Tibial nerve (tissue), 4 donors: ENCODE measurements at places on chromosomes 1 and 21.

- DNase-seq = no peak
These were observed 708.4 kb upstream of the ADAMTS5 start for GRCh38 chr21:27675306-27675705.

DNA sequence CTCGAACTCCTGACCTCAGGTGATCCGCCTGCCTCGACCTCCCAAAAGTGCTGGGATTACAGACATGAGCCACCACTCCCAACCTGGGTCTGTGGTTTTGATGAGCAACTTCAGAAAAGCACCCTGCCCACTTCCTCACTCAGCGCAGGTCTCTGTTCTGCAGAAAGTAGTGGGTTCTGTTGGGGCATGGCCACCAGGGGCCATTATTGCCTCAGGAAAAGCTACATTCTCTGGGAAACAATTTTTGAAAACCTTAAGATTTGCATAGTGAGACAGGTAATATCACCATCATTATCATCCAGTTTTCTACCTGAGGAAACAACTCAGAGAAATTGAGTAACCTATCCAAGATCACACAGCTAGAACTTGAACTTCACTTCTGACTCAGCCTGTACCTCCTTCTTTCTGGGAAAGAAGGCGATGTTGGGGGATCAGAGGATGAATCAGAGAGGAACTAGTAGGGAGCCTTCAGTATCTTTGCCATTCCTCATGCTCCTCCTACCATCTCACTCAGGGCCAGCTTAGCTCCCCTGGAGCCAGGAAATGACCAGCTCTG lies 7.1 kb upstream of the NES start:
- DNase-seq = no peak

GRCh38 chr1:212529211-212529741 lies 79.3 kb upstream of the ATF3 start:
- no peak for DNase-seq

DNA sequence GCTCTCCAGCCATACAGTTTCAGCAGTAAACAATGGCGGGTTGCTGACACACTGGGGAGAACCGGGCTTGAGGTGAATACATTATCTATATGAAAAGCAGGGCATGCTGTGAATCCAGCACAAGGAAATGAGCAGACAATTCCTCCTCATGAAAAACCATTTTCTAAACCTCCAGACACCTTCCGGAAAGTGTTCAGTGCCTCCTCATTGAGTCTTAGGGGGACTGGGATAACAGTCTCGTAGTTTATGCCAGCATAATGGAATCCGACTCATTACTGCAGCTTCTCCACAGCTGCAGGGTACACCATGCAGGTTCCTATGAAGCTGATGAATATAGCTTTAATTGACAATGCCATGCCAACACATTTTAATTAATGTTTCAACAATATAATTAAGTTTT lies 284.1 kb downstream of the BACH1 start:
- no peak for DNase-seq

DNA sequence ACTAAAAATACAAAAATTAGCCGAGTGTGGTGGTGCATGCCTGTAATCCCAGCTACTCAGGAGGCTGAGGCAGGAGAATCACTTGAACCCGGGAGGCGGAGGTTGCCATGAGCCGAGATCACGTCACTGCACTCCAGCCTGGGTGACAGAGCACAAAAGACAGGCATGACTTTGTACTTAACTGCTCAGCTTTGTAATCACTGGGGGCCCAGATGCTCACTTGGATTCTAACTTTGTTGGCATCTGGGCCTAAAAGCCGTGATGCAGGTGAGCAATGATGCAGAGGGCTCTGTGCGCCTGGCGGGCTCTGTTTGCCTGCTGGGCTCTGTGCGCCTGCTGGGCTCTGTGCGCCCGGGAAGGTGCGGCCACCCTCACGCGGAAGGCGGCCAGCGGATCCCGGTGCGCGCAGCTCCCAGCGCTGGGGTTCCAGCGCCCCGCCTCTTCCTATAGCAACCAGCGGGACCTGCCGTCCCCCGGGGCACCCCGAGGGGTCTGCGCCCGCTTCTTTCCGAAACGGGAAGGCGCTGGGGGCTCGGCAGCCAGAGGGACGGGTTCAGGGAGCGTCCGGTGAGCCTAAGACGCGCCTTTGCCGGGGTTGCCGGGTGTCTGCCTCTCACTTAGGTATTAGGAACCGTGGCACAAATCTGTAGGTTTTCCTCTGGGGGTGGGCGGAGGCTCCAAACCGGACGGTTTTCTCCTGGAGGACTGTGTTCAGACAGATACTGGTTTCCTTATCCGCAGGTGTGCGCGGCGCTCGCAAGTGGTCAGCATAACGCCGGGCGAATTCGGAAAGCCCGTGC lies 31.7 kb downstream of the PRMT2 start:
- DNase-seq = no peak

DNA sequence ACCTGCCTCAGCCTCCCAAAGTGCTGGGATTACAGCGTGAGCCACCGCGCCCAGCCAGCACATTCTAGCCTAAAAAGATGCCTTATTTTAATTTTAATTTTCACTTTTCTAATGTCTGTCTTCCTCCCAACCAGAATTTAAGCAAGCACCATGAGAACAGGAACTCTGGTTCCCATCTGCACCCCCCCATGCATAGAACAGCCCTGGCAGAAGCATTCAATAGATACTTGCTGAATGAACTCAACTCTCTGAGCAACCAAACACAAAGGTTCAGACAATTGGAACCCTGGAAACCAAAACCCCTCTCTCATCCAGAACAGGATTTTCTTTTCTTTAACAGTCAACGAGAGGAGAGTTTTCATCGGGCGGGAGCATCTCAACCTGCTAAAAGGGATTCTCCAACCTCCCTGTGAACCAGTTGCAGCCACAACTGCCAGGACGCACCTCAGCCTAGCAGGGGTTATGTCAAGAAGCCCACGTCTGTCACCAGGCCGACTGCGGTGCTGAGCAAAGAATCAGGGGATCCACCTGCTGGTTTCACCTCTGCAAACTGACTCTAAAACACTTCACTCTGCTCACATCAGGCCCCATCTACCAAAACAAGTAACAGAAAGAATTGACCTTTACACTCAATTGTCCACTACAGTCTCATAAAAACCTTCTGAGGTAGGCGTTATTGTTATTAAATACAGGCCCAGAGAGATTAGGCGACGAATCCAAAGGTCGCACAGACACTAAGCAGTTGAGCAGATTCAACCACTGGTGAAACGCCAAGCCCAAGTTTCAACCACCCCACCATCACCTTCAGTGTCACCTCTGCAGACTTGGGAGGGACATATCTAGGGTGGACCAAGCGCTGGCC lies 1.7 kb downstream of the KIAA2013 start:
- no peak for DNase-seq

DNA sequence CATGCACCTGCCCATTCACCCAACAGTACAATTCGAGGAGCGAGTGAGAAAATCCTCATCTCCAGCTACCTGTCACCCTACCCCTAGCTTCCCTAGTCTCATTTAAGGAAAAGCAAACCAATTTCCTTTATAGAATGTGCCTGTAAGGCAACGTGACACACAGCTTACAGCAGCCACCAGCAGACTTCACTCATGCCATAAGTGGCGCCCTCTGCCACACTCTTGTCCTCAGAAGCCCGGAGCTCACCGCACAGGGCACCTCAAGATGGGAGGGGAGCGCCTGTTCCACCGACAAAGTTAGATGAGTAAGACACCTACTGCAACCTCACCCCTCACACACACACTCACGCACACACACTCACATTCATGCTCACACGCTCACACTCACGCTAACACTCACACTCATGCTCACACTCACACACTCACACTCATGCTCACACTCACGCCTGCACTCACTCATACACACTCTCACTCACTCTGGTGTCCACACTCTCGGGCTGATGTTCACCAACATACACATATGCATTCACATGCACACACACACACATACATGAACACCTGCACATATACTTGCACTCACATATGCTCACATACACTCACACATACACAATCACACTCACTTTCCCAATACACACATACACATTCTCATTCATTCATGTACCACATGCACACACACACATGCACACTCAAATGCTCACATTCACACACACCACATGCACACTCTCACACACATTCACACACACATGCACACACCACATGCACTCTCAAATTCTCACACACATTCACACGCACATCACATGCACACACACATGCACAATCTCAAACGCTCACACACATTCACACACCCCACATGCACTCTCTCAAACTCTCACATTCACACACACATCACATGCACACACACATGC lies 170.7 kb downstream of the PSMG1 start:
- DNase-seq = no peak

GRCh38 chr1:9312168-9312720 lies 19.6 kb downstream of the SPSB1 start:
- no peak for DNase-seq

GRCh38 chr1:33182896-33183295 lies 1.1 kb upstream of the TRIM62 start:
- DNase-seq = no peak

DNA sequence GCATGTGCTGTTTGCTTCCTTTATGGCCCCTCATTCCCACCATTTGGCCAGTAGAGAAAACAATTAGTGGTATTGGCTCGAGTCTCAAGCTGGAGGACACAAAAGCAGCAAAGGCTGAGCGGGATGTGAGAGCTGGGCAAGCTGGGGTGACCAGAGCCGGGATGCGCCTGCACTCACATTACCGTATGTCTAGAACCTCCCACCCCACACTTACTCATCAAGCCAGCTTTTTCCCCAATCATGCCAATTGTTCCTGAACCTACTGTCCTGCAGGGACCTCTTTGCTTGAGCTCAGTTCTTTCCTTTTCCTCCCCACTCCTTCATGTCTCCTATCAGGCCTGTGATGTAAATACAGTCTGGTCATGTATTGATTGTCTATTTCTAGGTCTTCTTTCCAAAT lies 45.9 kb downstream of the KIRREL1 start:
- DNase-seq = no peak

- no peak for DNase-seq
These were observed 42.4 kb downstream of the ABL2 start for GRCh38 chr1:179187043-179187442.

DNA sequence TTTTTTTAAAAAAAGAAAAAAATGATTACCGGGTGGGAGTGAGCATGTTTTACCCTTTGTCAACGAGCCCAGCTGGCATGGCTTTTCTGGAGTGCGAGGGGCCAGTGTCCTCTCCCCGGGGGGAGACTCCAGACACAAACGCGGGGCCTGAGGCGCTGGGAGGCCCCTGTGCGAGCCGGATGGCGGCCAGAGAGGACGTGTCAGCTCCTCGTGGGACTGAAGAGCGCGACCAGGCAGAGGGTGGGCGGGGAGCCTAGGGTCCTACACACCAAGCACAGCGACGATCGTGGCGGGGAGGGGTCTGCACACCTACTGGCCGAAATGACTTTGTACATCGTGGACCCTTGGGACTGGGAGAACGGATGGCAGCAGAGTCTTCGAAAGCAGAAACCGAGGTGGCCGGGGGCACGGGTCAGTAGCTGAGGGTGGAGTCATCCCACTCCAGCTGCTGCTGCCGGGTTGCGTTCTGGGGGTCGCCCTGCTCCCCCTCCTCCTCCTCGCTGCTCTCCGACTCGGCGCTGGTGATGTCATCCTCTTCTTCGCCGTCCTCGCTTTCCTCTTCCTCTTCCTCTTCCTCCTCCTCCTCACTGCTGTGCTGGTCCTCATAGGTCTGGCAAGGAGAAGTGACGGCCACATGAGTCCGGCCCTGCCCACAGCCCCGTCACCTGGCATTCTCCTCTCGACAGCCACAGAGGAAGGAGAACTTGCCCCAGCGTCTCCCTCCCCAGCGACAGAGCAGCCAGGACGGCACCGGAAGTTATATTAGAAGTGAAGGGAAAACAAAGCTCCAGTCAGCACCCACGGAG lies 78.8 kb downstream of the PIK3CD start:
- no peak for DNase-seq

DNA sequence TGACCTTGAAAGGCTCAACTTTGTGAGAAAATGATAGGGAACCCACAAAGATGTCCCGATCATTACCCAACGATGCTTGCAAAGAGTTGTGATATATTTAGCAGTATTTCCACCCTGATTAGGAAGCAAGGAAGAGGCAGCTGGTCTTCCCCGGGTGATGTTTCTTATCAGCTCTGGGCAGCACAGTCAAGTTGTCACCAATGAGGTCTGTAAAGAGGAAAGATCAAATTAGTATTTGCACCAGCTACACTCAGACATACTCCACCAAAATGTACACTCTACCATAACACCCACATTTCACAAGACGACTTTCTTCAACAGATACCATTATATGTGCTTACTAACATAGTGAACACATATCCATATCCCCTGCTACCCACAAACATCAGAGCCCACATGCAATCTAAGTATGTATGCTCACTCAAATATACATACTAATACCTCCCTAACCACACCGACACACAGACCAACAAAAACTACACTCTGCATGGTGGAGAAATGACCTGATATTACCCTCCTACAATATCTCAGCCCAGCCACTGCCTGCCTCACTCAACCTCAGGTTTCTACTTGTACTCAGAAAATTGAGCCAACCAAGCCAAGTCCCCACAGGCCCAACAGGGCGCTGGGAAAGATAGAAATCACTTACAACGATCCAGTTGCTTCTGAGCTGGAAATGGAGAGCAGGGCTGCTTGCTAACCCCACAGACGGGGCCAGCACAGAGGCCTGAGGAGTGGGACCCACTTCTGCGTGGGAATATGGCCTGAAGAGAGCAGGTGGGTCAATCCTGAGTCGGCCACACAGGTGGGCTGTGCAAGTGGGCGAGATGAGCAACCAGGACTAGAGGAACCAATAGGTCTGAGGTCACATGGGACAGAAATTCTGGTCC lies 4.6 kb upstream of the BTG2 start:
- no peak for DNase-seq

GRCh38 chr1:177984136-177984525 lies 14.3 kb upstream of the SEC16B start:
- no peak for DNase-seq

- no peak for DNase-seq
These were observed 30.6 kb downstream of the ELK4 start for GRCh38 chr1:205601205-205601604.

- no peak for DNase-seq
These were observed 171.8 kb upstream of the IVNS1ABP start for GRCh38 chr1:185488808-185489207.

DNA sequence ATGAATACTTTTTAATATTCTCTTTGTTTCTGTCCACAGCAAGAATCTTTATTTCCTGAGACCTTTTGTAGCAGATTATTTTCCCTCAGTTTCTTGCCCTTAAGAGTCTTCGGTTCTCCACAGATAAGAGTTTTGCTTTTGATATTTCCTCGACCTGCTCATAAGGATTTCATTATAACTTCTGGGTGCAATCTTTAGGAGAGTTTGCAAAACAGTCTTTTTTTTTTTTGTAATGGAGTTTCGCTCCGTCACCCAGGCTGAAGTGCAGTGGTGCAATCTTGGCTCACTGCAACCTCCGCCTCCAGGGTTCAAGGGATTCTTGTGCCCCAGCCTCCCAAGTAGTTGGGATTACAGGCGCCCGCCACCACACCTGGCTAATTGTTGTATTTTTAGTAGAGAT lies 10.1 kb upstream of the UBE4B start:
- DNase-seq = no peak

- no peak for DNase-seq
These were observed 12.0 kb upstream of the GPR153 start for GRCh38 chr1:6272868-6273267.

- DNase-seq = no peak
These were observed 61.0 kb downstream of the TIAM1 start for GRCh38 chr21:31283025-31283424.
